Esophagus squamous epithelium (tissue), 5 donors: ENCODE measurements at places on chromosomes 7 and 10.

DNA sequence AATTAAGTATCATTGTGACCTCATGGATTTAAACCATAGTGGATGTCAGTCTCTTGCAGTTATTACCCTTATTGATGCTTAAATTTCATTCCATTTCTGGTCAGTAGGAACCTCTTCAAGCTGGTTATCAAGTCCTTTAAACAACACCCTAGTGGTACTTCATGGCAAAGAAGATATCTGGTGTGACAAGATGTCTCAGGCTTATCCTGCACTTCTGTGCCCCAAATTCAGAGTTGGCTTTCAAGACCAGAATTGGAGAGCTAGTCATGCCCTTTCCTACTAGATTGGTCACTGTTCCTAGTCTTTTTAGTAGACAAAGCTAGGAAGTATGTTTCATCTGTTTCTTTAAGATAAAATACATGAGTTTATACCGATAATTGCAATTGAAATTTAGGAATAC, 54.9 kb downstream of the KMT2E start:
- DNase-seq: no peak

DNA sequence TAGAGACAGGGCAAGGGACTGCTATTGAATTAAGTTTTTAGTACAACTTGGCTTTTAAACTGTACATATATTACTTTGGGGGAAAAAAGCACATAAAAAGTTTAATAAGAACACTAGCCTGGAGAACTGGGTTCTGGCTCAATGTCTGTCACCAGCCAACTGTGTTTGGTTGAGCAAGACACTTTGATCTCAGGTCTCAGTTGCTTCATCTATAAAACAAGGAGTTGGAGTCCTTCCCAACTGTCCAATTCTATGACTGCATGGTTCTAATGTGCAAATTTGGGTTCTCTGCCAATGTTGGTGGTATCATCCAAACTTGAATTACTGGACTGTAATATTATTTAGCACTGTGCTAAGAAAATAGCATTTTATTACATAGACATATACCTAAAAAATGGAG, 50.3 kb downstream of the ATXN7L1 start:
- no peak for DNase-seq

- DNase-seq: no peak
Observed at GRCh38 chr7:143405173-143406001, 3.3 kb downstream of the EPHA1 start.

DNA sequence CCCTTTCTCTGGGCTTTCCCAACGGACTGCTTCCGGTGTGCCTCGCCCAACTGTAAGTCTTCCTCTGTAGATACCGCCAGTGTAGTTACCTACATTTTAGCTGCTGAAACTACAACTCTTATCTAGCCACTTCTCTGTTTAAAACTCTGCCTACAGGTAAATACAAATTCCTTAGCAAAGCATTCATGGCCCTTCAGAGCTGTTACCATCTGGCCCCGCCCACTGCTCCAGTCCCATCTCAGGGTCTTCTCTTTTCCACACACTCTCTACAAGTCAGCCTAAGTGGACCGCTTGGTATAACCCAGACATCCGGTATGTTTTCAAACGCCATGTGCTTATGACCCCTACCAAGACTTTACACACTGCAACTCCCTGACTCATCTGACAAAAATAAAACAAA, 41.0 kb upstream of the LAMB4 start:
- no peak for DNase-seq

- DNase-seq: no peak
Observed at GRCh38 chr7:85565276-85565675, 378.4 kb upstream of the SEMA3D start.

DNA sequence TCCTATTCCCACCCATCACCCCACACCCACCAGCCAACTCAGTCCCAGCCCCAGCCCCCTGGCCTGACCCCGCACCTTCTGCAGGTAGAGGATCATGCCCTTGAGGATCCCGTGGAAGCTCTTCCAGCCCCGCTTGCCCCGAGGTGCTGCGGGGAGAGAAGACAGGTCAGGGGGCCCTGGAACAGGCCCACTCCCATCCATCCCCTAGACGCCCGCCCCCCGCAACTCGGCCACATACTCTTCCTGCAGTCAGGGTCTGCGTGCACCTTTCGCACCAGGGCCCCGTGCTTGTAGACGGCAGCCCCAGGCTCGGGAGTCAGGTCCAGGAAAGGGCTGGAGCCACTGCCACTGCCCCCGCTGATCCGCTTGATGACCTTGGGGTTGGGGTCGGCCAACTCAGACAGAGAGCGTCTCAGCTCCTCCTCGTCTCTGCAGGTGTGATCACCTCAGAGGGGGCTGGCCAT, 9.6 kb downstream of the NFKB2 start:
- DNase-seq: no peak

- DNase-seq: no peak
Observed at GRCh38 chr7:8249121-8249520, 12.8 kb downstream of the ICA1 start.

DNA sequence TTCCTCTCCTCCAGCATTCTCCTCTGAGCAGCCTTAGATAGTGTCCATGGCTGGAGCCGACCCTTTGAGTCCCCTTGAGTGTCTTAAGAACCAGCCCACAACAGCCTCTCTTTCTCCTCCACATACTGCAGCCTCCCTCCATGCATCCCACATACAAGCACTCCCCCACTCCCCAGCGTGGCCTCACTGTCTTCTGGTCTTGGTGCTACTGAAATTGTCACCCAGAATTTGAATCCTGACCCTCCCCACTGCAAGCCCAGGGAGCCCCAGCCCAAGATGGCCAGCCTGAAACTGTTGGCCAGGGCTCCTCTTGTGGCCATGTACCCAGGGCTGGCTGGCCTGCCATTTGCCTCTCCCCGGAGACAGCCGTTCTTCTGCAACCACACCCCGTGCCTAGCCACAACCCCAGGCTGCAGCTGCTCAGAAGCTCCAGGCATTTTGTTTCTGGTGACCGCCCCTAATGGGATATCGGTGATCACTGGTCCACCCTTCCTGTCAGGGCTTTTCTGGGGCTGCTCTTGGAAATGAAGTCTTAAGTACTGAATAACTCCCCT, 18.8 kb upstream of the SH2D4B start:
- no peak for DNase-seq

GRCh38 chr10:92502296-92502808, 71.5 kb downstream of the IDE start:
- no peak for DNase-seq

- DNase-seq: no peak
Observed at GRCh38 chr7:111708072-111708471, 145.8 kb upstream of the IMMP2L start.

DNA sequence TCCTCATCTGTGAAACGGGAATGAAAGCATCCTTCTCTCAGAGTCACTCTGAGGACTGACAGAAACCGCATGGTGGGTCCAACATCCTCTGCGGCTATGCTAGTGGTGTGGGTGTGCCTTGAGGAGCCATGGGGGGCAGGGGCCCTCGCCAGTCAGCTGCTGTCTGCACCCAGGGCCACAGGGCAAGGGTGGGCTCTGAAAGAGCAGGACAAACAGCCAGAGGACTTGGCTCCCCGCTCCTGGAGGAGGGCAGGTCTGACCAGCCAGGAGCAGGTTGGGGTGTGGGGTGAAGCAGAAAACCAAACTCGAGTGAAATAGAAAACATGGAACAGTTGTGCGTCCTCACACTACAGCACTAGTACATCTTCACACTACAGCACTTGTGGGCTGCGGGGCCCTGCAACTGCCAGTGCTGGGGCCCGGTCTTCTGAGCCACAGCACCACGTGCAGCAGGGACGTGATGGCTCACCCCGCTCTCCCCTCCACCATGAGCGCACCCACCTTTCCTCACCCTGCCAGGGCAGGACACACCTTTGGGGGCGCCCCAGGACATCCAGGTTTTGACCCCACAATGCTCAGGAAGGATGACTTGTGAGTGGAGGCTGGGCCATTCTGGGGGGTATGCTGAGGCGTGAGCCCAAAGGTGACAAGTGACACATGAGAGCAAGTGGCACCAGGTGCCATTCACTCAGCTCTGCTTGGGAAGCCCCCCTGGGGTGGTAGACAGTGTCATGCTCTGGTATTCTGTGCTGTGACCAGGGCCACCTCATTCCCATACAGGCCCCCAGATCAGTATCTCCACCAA, 96.1 kb upstream of the RET start:
- no peak for DNase-seq

DNA sequence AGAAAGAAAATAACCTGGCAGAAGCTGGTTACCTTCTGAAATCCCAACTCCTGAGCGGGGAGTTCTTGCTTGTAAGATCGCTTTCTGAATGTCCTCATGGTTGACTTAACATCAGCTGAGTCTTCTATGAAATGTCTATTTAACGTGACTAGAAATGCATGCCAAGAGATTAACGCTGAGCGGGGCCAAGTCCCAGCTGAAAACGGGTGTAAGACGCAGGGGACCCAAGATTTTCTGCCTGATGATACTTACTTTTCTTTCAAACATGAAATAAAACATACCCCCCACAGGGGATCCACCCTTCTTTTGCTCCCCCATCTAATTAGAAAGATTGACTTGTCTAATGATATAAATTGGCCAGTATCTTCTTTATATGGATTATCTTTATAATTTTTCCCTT, 14.9 kb downstream of the OR9A2 start:
- no peak for DNase-seq

DNA sequence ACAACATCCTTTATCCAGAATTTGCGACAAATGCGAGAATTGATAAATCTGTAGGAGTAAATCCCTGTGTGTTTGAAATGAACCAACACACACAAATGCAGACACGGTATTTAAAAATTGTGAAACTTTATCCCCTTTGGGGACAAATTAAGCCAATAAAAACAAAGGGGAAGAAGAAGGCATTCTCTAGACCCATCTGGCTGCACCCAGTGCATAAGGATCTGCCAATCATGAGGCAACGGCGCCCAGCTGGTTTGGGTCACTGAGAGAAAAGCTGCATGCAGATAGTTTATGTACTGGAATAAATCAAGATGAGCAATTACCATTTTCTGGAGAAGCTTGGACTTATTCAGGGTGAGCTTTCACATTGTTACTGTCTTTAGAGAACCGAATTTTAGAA, 45.7 kb downstream of the VAX1 start:
- no peak for DNase-seq

DNA sequence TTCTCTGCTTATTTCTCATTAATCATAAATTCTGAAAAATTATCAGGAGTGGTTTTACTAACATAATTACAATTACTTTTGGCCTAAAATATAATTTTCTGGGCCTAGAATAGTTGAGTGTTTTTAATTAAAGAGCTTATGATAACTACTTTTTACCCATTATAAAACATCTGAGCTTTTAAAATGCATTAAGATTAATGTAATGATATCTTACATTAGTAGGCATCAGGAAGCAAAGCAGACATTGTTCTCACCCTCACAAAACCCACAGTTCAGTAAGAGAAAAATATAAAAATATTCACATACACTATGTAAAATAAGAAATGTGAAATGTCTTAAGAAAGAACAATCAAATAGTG, 443.7 kb upstream of the SEMA3A start:
- DNase-seq: no peak

DNA sequence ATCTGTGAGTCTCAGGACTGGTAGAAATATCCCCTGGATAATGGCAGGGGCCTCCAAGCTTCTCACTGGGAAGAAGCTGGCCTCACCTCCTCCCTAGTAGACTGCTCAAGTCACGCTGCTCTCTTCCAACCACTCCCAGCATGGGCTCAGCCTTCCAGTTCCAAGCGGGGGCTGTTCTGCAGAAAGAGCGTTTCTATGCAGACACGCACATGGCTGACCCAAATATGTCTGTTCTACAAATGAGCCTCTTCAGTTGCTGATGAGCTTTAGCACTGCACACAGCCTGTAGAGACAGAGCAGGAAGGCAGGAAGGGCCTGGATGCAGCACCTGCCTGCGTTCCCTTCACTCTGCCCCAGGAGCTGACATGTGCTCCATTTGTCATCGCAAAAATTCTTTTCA, 523.9 kb upstream of the MGMT start:
- DNase-seq: no peak
